T-helper 2 cell treated with Interferon-gamma antibody and Interleukin-4, amounts not matched to agents 100 ng/mL and 5 ng/mL, for 36 hours (primary cell): ENCODE measurements at places on chromosomes 5 and 9. TPM values are rescaled to one million over a fixed set of nuclear protein-coding genes. Genes with fewer than 3 reads are reported as not detected.

ATG10 gene
- 7.6 and 7.7 TPM in 2 replicates for total RNA-seq

FOXI1 gene
- total RNA-seq: not detected in 2 replicates

CXCL14 gene
- not detected in 2 replicates for total RNA-seq

C9orf40 gene
- 17.1 and 17.3 TPM in 2 replicates for total RNA-seq

DBH gene
- not detected in 2 replicates for total RNA-seq

ANXA2R gene
- 26.2 and 26.6 TPM in 2 replicates for total RNA-seq

POU5F2 gene
- 1.3 and 1.7 TPM in 2 replicates for total RNA-seq

PCDHB14 gene
- total RNA-seq: not detected in 2 replicates

PHYHD1 gene
- total RNA-seq: 1.2 and 1.9 TPM in 2 replicates

BARX1 gene
- 0.20 TPM in 1 of 2 replicates, not detected in the other for total RNA-seq

PCDHGB4 gene
- total RNA-seq: 0.18 and 0.23 TPM in 2 replicates

TMEM174 gene
- not detected in 2 replicates for total RNA-seq

CDKN2B gene
- total RNA-seq: 3.5 and 4.0 TPM in 2 replicates

SHOC1 gene
- not detected in 2 replicates for total RNA-seq

UBE2R2 gene
- total RNA-seq: 35.1 and 35.7 TPM in 2 replicates

NEUROG1 gene
- not detected in 2 replicates for total RNA-seq

SHISAL2B gene
- total RNA-seq: not detected in 2 replicates

BAAT gene
- not detected in 2 replicates for total RNA-seq

RNF14 gene
- 24.2 and 24.4 TPM in 2 replicates for total RNA-seq

RMND5B gene
- 28.2 and 32.2 TPM in 2 replicates for total RNA-seq

MELK gene
- total RNA-seq: 52.6 and 56.0 TPM in 2 replicates

SPATA9 gene
- total RNA-seq: not detected in 2 replicates

PHF24 gene
- total RNA-seq: not detected in 2 replicates

PCSK5 gene
- 3.0 and 3.1 TPM in 2 replicates for total RNA-seq

NPR2 gene
- total RNA-seq: 9.6 and 10.2 TPM in 2 replicates

OCLN gene
- 0.27 and 0.43 TPM in 2 replicates for total RNA-seq

GRM6 gene
- not detected in 2 replicates for total RNA-seq

NR6A1 gene
- total RNA-seq: 0.25 and 0.50 TPM in 2 replicates

GPR21 gene
- 0.23 and 0.91 TPM in 2 replicates for total RNA-seq
